ENCODE measurements at places on chromosomes 13 and 19. TPM values are rescaled to one million over a fixed set of nuclear protein-coding genes. Genes with fewer than 3 reads are reported as not detected.
A peak's percentile ranks its signal among the peaks of the same experiment; 100 is the strongest.

The TSHZ3 gene
- total RNA-seq, result 5.8 TPM

The ZNF564 gene
- total RNA-seq, result 13.7 TPM

The C3 gene
- total RNA-seq, result 1,129 TPM

The CYP4F8 gene
- 2.1 TPM for total RNA-seq

The LGALS14 gene
- not detected for total RNA-seq

The TLE6 gene
- 6.7 TPM for total RNA-seq

The HCST gene
- 44.0 TPM for total RNA-seq

GRCh38 chr13:110240943-110241342 is 66.0 kb downstream of the COL4A1 start:
- no peak for DNase-seq

- peak; percentile 90 for DNase-seq
Measured at GRCh38 chr13:114065141-114065925, 67.1 kb downstream of the RASA3 start.

DNA sequence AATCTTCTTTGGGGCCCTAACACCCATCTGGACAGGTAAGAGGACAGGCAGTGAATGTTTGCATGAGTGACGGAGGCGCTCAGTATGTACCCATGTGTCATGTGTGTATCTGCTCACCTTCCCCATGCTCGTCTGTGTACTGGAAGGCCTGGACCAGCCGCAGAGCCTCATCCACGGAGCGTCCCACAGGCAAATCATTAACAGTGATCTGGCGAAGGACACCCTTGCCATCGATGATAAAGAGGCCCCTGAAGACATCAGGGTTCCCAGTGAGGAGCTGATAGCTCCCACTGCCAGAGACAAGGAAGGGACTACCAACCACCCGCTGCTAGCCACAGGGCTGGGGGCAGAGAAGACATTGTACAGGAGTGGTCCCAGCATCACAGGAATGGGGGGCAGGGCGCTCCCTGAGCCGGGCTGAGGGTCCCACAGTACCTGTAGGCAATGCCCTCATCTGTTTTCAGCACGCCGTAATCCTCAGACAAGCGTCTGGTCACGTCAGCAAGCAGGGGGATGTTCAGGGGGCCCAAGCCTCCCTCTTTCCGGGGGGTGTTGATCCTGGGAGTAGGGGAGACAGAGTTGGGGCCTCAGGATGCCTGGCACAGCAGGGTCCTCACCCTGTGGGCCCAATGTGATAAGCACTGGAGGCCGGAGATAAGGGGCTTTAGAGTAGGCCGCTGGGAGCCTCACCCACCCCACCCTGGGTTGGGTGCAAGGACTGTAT is 1.7 kb downstream of the PRDX2 start:
- DNase-seq, result no peak

DNA sequence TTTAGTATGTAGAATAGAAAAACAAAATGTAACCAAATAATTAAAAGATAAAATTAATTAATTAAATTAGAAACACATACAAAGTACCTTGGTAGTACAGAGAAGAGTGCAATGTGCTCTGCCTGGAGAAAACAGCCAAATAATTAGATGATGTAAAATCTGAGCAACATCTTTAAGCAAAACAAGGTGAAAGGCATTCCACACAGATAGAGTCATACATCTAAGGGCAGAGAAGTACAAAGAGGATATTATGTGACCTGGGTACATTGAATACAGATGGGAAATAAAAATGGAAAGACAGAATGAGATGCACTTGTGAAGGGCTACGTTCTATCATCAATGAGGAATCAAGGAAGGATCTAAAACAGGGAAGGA is 25.2 kb upstream of the FNDC3A start:
- DNase-seq, result no peak

GRCh38 chr13:29847501-29847983 is 2.9 kb downstream of the UBL3 start:
- DNase-seq, result no peak

- DNase-seq, result no peak
Measured at GRCh38 chr13:71254384-71254783, 612.6 kb downstream of the DACH1 start.

- no peak for DNase-seq
Measured at GRCh38 chr13:47656651-47657050, 344.4 kb downstream of the SUCLA2 start.

- no peak for DNase-seq
Measured at GRCh38 chr13:105607016-105607415, 928.4 kb downstream of the EFNB2 start.

- DNase-seq, result peak; percentile 58
Measured at GRCh38 chr19:806815-807421, 9.7 kb downstream of the PTBP1 start.

- DNase-seq, result no peak
Measured at GRCh38 chr13:93411186-93411680, 184.6 kb downstream of the GPC6 start.
